ENCODE measurements at places on chromosomes 5 and 9.
A peak's percentile ranks its signal among the peaks of the same experiment; 100 is the strongest.

DNA sequence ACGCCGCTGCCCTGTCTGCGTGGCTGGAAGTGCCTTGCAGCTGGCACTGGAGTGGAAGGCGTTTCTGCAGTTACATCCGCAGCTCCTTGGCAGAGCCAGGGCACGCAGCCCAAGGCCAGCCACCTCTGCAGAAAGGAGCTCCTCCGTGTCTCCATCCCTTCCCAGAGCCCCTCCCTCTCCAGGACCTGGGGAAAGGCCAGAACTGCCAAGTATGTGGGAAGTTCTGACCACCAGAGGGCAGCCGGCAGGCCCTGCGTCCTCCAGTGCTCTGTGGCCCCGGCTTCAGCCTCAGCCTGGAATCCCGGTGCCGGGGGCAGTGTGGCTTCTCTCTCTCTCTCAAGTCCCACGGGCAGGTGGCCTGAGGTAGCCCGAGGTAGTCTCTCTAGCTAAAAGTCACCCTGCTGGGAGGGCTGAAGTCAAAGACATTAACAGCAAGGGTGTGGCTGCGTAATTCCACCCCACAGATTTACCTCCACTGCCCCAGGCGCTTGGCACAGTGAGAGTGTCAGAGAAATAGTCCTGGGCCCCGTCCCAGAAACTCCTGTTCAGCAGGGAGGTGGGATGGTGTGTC is 101.7 kb upstream of the FCN2 start:
- peak; percentile 68 for DNase-seq

DNA sequence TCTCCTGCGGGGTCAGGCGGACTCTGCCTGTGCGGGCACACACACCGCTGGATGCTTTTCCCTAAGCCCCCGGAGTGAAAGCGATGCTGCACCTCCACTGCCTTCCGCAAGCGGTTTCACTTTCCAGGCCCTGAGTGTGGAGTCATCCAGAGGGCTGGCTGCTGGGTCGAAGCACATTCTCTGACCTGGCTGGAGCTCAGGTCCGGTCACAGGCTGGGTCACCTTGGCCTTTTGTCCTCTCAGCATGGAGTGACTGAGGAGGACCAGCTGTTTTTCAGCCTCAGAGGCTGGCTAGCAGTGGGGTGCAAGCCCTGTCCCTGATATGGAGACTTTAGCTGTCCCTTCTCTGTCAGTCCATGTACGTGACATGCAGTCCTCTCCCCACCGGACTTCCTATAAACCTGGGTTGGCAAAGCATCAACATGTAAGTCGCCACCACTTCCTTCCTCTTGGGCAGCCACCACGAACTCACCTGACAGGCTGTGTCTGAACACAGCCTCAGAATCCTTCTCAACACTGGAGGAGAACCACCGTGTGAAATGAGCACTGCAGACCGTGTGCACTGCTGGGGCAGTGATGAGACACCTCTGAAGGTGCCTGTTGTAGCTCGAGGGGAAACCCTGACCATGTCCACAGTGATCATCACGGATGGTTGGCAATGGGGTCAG is 51.3 kb downstream of the GADD45G start:
- no peak for DNase-seq

DNA sequence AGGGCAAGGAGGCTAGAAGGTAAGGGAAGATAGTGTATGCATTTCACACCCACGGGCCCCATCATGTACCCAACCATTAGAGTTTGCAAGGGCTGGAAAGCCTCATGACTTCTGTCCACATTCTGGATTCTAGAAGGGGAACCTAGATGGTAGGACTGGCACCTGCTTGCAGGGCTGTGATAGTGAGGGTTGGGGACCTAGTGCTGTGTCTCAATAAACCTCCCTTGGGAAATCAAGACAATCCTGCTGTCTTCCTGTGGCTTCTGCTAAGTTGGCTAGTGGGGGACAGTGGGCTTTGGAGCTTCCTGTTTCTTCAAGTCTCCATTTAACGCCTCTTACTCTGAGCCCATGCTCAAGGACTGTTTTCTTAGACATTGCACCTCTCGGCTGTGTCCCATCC is 43.6 kb upstream of the SYNPO start:
- DNase-seq, result no peak

- no peak for DNase-seq
Observed at GRCh38 chr5:54273715-54274114, 36.7 kb downstream of the ARL15 start.

DNA sequence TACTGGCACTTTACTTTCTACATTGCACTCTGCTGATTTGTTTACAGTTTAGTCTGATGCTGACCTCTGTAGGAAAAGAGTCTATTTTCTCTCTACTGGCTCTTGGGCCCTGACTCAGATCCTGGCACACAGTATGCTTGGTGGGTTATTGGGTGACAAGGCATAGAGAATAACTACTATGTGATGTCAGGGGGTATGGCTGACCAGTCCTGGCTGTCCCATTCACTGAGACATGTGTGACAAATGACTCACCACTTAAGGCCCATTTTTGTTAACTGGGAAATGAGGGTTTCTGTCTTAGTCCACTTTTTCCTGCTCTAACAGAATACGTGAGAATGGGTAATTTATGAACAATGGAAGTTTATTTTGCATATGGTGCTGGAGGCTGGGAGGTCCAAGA is 66.4 kb downstream of the DAPK1 start:
- DNase-seq, result peak; percentile 98

DNA sequence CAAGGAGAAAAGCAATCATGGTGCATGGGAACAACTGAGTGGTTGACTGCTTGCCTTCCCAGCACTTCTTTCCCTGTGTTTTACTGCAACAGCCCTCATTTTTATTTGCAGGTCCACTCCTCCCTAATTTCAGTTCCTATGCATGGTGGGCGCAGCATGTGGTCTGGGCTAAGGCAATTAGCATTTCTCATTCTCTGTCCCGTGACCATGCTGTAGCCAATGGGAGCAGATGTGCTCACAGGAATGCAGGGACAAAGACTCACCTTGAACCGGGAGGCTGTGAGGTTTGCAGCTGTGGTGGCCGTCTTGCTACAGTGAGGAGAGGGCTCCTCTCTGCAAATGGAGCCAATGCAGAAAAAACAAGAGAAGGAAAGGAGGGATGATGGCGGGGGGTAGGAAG is 315.5 kb downstream of the SLIT3 start:
- DNase-seq, result no peak

All from SJSA1 (cell line).